Stomach (tissue), 19 donors: ENCODE measurements at places on chromosomes 3 and 15. TPM values are rescaled to one million over a fixed set of nuclear protein-coding genes. Genes with fewer than 3 reads are reported as not detected.

Gene SOX14
- not detected for total RNA-seq

- H3K27me3 ChIP-seq, result no peaks in the 10 kb centered on the region
- no peaks in the 10 kb centered on the region for H3K36me3 ChIP-seq
- no peaks in the 10 kb centered on the region for H3K4me1 ChIP-seq
- peak; percentile 18 for DNase-seq
- no peak overlapping the region for H3K27ac ChIP-seq
These were observed 43.6 kb upstream of the CNOT10 start for GRCh38 chr3:32641356-32641755.

DNA sequence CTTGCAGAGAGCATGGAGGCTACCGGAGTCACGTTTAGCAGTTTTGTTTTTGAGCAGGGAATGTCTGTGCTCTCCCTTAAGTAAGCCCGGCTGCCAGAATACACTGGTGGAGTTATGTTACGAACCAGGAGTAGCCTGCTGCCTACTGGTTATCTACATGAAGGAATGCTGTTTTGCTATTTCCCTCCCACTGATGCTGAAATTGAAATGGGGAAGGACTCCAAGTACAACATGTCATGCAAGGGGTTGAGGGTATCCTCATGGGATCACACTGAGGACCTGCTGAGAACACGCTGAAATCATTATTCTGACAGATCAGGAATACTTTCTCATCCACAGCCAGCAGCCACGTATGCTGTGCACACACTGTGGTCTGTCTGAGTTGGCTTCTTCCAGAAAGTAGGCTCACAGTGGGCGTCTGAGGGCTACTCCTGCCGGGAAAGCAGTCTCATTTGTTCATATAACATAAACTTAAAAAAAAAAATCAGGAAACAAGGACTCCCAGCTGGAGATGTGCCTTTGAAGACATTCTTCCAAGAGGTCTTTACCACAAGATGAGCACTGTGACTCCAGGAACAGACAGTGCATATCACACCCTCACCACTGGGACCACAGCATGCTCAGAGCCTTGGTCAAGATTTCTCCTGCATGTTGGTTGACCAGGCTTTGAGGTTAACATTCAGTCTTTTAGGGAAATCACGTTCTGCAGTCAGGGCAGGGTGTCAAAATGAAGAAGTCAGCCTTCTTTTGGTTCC is 300.4 kb upstream of the RASGRP1 start:
- no peaks in the 10 kb centered on the region for H3K4me1 ChIP-seq
- H3K36me3 ChIP-seq, result no peaks in the 10 kb centered on the region
- H3K4me3 ChIP-seq, result no peak overlapping the region
- no peaks in the 10 kb centered on the region for H3K27me3 ChIP-seq

- H3K27me3 ChIP-seq, result no peaks in the 10 kb centered on the region
- no peak for DNase-seq
- H3K4me3 ChIP-seq, result no peak overlapping the region
- H3K36me3 ChIP-seq, result no peaks in the 10 kb centered on the region
- H3K27ac ChIP-seq, result no peak overlapping the region
- no peaks in the 10 kb centered on the region for H3K4me1 ChIP-seq
These were observed 86.4 kb downstream of the WDR76 start for GRCh38 chr15:43913026-43913780.

Gene TTLL13
- total RNA-seq, result not detected

Gene TYRO3
- total RNA-seq, result 3.8 TPM

Gene CACNA2D2
- 1.8 TPM for total RNA-seq

GRCh38 chr3:178629430-178630178 is 93.4 kb downstream of the KCNMB2 start:
- H3K36me3 ChIP-seq, result no peaks in the 10 kb centered on the region
- DNase-seq, result no peak
- no peaks in the 10 kb centered on the region for H3K4me1 ChIP-seq
- no peaks in the 10 kb centered on the region for H3K27me3 ChIP-seq
- H3K27ac ChIP-seq, result no peak overlapping the region

DNA sequence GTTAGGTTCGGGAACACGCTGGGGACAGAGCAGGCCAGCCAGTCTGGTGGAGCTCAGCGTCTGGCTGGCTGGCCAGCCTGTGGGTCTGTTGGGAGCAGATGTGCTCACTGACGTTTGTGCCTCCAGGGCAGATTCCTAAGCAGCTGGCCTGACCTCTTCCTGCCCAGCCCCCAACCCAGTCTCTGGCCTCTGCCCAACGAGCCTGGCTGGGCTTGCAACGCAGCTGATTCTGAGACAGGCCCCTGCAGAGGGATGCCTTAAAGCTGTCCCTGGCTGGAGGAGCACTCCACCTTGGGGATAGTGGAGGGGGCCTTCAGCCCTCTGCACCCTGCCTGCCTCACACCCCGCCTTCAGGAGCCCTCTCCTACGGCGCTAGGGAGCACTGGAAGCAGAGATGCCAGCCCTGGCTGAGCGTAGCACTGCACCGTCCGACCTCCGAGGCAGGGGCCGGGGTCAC is 46.0 kb downstream of the KLF13 start:
- H3K36me3 ChIP-seq, result peaks cover 21% of the 10 kb centered on the region
- DNase-seq, result no peak
- peaks cover 30% of the 10 kb centered on the region for H3K4me1 ChIP-seq
- H3K27ac ChIP-seq, result peak overlapping the region; percentile 23

Gene UACA
- total RNA-seq, result 135 TPM

- no peaks in the 10 kb centered on the region for H3K4me1 ChIP-seq
- no peak overlapping the region for H3K27ac ChIP-seq
- no peak overlapping the region for H3K4me3 ChIP-seq
- H3K27me3 ChIP-seq, result no peaks in the 10 kb centered on the region
- no peak for DNase-seq
- no peaks in the 10 kb centered on the region for H3K36me3 ChIP-seq
These were observed 671.6 kb upstream of the SGO1 start for GRCh38 chr3:20857636-20858035.

Gene IMPG2
- total RNA-seq, result 0.43 TPM

Gene DNAH12
- total RNA-seq, result 8.2 TPM

Gene WHAMM
- total RNA-seq, result 8.3 TPM

GRCh38 chr15:83854321-83854720 is 200.4 kb downstream of the ADAMTSL3 start:
- no peak overlapping the region for H3K27ac ChIP-seq
- H3K4me1 ChIP-seq, result no peaks in the 10 kb centered on the region
- no peaks in the 10 kb centered on the region for H3K27me3 ChIP-seq
- H3K4me3 ChIP-seq, result no peak overlapping the region

- H3K27ac ChIP-seq, result peak overlapping the region; percentile 14
- DNase-seq, result no peak
These were observed 26.7 kb downstream of the SLC2A2 start for GRCh38 chr3:170999737-171000242.

Gene SLC26A6
- total RNA-seq, result 137 TPM

DNA sequence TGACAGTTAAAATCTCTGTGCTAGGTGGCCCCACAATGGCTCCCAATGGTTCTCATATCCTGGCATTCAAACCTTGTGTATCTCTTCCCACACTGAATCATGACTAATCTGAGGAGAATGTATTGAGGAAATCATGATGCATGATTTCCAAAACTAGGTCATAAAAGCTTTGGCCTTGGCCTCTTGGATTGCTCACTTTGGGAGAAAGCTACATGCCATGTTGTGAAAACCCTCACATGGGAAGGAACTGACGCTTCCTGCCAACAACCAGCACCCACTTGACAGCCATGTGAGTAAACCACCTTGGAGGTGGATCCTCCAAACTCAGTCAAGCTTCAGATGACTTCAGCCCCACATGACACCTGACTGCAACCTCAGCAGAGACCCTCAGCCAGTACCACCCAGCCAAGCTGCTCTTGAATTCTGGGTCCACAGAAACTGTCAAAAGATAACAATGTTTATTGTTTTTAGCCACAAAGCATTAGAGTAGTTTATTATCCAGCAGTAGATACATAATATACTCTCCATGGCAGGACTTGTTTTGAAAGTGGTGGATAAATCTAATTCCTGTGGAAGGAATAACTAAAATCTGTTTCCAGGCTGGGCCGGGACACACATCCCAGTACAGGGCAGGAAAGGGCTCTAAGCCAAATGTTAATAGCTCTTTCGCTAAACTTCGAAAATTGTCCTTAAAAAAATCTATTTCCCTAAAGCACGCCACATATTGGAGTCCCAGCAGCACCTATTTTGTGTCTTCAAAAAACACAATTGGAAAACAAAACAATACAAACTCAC is 1.0 kb upstream of the ZNF620 start:
- H3K4me3 ChIP-seq, result no peak overlapping the region
- no peaks in the 10 kb centered on the region for H3K27me3 ChIP-seq

- no peak overlapping the region for H3K27ac ChIP-seq
- H3K27me3 ChIP-seq, result no peaks in the 10 kb centered on the region
- DNase-seq, result no peak
These were observed 558.5 kb upstream of the CFAP20DC start for GRCh38 chr3:59608356-59608755.

DNA sequence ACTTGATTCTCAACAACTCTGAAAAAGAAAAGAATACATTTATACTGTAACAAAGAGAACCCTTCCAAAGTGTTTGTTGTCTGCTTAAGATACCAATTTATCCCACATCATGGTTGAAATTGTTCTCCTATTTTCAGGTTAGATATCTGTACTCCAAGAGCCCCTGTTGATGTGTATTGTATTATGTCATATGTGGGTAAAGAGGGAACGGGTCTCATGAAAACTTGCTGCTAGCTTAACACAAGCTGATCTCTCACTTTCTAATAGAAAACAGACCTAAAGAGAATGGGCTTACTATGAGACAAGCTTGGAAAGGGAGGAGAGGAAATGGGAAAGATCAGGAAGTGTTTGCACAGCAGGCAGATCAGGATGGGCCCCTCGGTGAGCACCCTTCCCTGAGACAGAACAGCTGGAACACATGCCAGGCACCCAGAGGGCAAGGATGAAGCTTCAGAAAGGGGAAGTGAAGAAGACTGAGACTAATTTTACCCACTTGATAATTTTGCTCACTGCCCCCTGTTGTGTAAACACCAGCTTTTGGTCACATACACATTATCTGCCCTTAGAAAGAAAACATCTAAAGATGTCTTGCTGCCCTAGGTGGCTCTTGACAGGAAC is 747.9 kb upstream of the CCDC54 start:
- DNase-seq, result no peak
- no peak overlapping the region for H3K4me3 ChIP-seq
- H3K27me3 ChIP-seq, result no peaks in the 10 kb centered on the region
- no peaks in the 10 kb centered on the region for H3K36me3 ChIP-seq

- H3K36me3 ChIP-seq, result no peaks in the 10 kb centered on the region
- no peak for DNase-seq
- no peaks in the 10 kb centered on the region for H3K27me3 ChIP-seq
- H3K4me1 ChIP-seq, result no peaks in the 10 kb centered on the region
- no peak overlapping the region for H3K27ac ChIP-seq
- no peak overlapping the region for H3K4me3 ChIP-seq
These were observed 27.2 kb upstream of the STT3B start for GRCh38 chr3:31505371-31506048.

DNA sequence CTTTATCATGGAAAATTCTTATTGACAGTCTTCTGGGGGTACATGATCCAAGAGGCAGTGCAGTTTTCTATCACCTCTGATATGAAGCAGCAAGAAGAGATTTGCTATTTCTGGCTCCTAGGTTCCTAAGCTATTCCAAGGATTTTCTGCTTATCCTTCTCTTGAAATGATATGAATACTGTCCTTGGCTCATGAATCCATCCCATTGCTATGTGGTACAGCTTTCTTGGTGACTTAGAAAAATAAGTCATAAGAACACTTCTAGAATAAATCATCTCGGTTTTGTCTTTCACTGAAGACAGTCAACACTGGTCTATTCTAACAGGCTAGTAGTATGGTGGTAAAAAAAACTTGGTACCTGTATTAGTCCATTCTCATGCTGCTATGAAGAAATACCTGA is 333.6 kb upstream of the RASGRP1 start:
- no peaks in the 10 kb centered on the region for H3K36me3 ChIP-seq
- peaks cover 13% of the 10 kb centered on the region for H3K4me1 ChIP-seq
- no peak overlapping the region for H3K27ac ChIP-seq

DNA sequence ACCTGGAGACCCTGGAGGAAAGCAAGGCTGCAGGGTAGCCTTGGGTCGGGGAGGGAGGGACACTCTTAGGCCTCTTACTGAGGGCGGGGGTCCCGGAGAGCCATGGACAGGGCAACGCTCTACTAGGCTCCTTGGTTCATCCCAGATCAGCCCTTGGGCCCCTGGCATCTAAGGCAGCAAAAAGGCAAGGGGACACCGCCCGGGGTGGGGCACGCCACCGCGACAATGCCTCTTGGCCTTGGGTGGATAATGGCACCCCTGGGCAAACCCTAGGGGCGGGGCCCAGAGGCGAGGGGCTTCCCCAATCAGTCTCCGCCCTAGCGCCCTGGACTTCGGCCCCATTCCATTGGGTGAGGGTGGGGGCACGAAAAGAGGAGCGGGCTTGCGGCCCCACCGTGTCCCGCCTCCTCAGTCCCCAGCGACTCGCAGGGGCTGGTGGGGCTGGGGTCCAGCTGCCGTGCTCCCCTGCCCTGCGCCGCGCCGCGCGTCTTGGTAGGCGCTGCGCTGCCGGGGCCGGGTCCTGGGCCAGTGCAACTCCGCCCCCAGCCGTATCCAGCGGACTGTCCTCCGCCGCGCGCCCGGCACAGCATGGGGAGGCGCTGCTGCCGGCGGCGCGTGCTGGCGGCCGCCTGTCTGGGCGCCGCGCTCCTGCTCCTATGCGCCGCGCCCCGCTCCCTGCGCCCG is at the start of gene CHST13:
Gene CHST13 (plus strand): TSS at position 411 of the 684 bp plus-strand sequence. CDS start 178 bp downstream, at position 589.
- H3K4me1 ChIP-seq, result peaks cover 14% of the 10 kb centered on the region
- no peak within 1 kb of the TSS for H3K27ac ChIP-seq
- DNase-seq, result peak; percentile 46
- peak within 1 kb of the TSS; percentile 38 for H3K4me3 ChIP-seq
